ENCODE measurements at places on chromosomes 12 and 14.
A peak's percentile ranks its signal among the peaks of the same experiment; 100 is the strongest.

DNA sequence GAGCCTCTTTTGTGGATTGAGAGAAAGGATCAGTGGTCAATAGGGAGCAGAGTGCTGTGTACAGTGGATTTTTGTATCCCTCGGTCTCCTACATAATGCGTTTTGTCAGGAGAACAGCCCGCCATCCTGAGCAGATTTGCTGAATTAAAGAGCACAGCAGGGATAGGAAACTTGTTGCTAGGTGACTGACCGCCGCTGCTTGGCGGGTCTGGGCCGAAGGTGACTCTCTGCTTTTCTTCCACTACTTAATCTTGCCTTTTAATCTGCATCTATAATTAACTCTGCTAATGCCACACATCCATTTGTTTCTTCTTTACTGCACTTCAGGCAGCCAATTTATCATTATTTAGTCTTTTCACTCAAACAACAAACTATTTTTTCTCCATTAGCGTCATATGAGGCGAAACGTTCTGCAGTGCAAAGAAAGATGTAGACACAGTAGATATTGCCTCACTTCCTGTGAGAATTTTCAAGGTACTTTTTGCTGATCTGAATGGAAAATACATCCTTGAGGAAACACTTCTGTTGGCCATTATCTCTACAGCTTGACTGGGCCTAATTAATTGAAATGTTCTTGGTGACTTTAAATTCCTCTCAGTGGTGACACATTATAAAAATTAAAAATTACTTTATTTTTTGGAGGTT is 108.0 kb downstream of the PPM1A start:
- no peaks in the 10 kb centered on the region for H3K36me3 ChIP-seq
- no peak overlapping the region for H3K27ac ChIP-seq
- no peaks in the 10 kb centered on the region for H3K4me1 ChIP-seq
- H3K4me3 ChIP-seq, result no peak overlapping the region
- H3K27me3 ChIP-seq, result no peaks in the 10 kb centered on the region

- H3K27me3 ChIP-seq, result no peaks in the 10 kb centered on the region
- H3K4me3 ChIP-seq, result peak within 1 kb of the TSS; percentile 66
- H3K27ac ChIP-seq, result peak within 1 kb of the TSS; percentile 93
These were observed at the start of gene MLH3 for GRCh38 chr14:75050852-75051555. Gene MLH3 (minus strand): TSS chr14:75051467. CDS start chr14:75049655, 1,812 bp downstream.

DNA sequence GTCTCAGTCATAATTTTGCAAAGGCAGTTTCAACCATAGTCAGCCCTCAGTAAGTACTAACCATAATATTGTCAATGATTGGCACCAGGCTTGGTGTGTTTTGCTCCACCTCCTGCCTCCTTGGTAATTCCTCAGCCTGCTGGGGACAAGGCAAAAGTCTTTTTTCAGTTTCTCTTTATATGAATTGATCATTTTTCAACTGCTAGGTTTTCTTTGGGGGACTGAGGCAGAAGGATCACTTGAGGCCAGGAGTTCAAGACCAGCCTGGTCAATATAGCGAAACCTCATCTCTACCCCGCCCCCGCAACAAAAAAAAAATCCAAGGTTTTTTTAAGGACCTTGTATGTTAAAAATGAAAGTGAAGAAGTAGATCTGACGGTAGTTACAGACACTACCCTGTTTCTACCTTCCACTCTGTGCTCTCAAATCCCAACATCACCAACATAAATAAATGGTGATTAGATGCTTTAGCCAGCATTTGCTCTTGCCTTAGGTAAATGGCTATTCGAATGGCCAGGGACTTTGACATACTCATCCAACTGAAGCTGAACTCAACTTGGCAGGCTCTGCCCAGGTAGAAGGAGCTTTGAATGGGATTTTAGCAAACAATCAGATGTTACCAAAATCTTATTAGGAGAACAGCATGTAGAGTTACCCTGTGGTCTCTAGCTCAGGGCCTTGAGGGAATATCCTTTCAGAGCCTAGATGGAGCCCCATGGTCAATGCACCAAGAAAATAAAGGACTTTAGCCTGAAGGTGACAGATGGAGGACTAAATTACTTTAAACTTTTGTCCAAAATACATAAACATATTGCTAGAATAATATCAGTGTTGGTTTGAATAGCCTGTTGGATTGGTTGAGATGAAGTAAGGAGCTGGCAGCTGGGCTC is 126.9 kb upstream of the AMIGO2 start:
- no peak for DNase-seq
- H3K36me3 ChIP-seq, result no peaks in the 10 kb centered on the region
- no peak overlapping the region for H3K27ac ChIP-seq
- H3K27me3 ChIP-seq, result no peaks in the 10 kb centered on the region

DNA sequence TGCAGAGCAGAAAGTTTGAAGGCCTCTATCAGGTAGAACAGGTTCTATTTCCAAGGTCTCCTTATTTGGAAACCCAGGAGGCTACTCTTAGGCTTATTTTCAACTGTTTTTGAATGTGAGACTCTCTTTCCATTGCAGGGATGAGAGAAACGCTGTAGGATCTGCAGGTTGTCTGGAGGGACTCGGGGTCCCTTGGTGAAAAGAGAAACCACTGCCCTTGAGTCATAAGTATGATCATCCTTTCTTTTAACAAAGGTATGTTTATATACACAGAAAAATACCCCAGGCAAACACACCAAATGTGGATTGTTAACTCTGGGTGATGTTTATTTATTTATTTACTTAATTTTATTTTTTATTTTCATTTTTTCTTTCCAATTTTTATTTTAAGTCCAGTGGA is 57.8 kb upstream of the MAX start:
- H3K27ac ChIP-seq, result no peak overlapping the region
- H3K36me3 ChIP-seq, result no peaks in the 10 kb centered on the region
- H3K27me3 ChIP-seq, result no peaks in the 10 kb centered on the region

DNA sequence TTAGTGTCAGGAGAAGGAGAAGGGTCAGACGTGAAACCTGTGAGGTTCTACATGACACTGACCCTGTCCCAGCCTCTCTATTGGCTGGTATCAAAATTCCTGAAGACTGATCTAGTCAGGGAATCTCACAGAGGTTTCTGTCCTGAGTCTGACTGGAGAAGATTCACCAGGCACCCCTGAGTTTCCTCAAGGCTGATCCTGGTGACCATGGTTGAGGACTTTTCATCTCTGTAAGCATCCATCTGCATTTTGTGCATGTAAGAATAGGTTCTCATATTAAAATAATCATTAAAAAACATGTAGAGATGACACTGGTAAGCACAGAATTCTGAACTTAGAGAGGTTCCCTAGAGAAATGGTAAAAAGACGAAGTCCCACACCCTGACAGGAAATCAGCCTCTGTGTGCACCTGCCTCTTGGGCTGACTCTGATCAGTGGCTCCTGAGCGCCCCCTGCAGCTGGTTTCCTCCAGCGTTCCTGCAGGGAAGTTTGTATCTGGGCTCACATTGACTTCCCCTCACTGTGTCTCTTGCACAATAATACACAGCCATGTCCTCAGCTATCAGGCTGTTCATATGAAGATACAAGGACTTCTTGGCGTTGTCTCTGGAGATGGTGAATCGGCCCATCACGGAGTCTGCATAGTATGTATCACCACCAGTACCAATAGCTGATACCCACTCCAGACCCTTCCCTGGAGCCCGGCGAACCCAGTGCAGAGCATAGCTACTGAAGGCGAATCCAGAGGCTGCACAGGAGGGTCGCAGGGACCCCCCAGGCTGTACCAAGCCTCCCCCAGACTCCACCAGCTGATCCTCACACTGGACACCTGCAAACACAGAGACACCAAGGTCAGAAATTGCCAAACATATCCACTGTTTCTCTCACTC is 991.9 kb downstream of the TMEM121 start:
- no peaks in the 10 kb centered on the region for H3K36me3 ChIP-seq
- no peaks in the 10 kb centered on the region for H3K27me3 ChIP-seq
- no peak overlapping the region for H3K4me3 ChIP-seq
- H3K27ac ChIP-seq, result no peak overlapping the region
- H3K4me1 ChIP-seq, result no peaks in the 10 kb centered on the region
- no peak for DNase-seq

GRCh38 chr14:28765831-28766468 is 637 bp upstream of the FOXG1 start:
- peak; percentile 77 for DNase-seq
- no peak overlapping the region for H3K4me3 ChIP-seq
- peaks cover 77% of the 10 kb centered on the region for H3K27me3 ChIP-seq
- H3K36me3 ChIP-seq, result no peaks in the 10 kb centered on the region

DNA sequence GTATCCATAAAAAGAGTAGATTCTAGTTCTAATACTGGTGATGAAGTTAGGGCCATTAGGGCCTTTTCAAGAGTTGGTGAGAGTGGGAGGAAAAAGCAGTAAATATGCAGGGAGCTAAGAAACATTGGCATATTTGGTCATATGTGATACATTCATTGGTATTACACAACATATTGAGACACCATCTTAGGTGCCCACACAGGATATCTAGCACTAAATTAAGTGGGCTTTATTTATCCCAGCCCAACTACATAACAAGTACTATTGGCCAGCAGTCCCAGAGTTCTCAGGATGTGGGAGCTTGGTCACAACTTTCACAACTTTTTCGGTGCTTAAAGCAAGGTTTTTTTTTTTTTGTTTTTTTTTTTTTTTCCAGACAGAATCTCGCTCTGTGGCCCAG is 2.0 kb upstream of the ING4 start:
- no peak overlapping the region for H3K4me3 ChIP-seq
- peaks cover 7% of the 10 kb centered on the region for H3K4me1 ChIP-seq
- DNase-seq, result no peak
- no peak overlapping the region for H3K27ac ChIP-seq

- H3K4me1 ChIP-seq, result no peaks in the 10 kb centered on the region
- no peaks in the 10 kb centered on the region for H3K27me3 ChIP-seq
- no peaks in the 10 kb centered on the region for H3K36me3 ChIP-seq
- no peak overlapping the region for H3K4me3 ChIP-seq
These were observed 243.1 kb downstream of the BCAT1 start for GRCh38 chr12:24705741-24706358.

DNA sequence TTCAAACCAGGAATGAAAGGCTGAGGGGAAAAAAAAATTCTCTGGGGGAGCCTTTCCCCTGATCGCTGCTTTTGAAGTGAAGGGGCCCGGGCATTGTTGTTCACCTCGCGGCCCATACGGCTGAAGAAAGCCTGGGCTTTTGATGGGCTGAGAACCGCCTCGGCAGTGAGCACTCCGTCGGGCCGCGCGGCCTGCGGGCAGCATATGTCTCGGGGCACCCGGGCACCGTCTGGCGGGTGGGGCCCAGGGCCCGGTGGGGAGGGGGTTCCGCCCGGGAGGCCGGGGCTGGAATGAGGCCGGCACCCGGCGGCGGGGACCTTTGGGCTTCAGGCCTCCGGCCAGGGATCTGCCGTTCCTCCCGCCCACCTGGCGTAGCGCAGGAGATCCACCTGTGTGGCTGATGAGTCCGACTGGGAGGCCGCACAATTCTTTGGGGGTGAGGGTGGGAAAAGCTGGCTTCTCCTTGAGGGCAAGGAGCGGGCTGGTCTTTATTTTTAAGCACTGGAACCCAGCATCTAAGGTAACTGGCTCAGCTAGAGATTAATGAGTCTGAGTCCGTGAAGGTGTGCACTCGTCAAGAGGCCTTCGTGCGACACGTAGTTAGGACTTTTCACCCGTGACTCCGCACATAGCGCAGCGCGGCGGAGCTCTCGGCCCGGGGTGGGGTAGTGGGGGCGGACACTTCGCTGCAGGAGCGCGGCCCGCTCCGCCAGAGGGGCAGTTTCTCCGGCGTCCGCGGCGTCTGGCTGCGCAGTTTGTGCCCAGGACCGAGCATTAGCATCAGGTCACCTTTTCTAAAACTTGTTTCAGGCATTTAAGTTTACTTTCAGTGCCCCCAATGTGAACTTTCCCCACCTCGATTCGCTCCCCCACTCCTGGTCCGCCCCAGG is 10.6 kb downstream of the FOXA1 start:
- H3K27ac ChIP-seq, result no peak overlapping the region
- H3K4me1 ChIP-seq, result no peaks in the 10 kb centered on the region
- H3K4me3 ChIP-seq, result no peak overlapping the region
- DNase-seq, result peak; percentile 27
- no peaks in the 10 kb centered on the region for H3K36me3 ChIP-seq

- no peak overlapping the region for H3K27ac ChIP-seq
- no peak overlapping the region for H3K4me3 ChIP-seq
- DNase-seq, result no peak
- no peaks in the 10 kb centered on the region for H3K36me3 ChIP-seq
- H3K27me3 ChIP-seq, result no peaks in the 10 kb centered on the region
- H3K4me1 ChIP-seq, result no peaks in the 10 kb centered on the region
These were observed 29.1 kb upstream of the KCNK10 start for GRCh38 chr14:88351966-88352691.

GRCh38 chr12:124492879-124493808 is 74.3 kb downstream of the NCOR2 start:
- no peaks in the 10 kb centered on the region for H3K36me3 ChIP-seq
- DNase-seq, result no peak
- H3K4me1 ChIP-seq, result no peaks in the 10 kb centered on the region
- no peak overlapping the region for H3K27ac ChIP-seq

GRCh38 chr14:66078006-66078405 is 408.2 kb upstream of the CCDC196 start:
- no peak overlapping the region for H3K27ac ChIP-seq
- H3K4me3 ChIP-seq, result no peak overlapping the region
- no peaks in the 10 kb centered on the region for H3K4me1 ChIP-seq
- no peaks in the 10 kb centered on the region for H3K27me3 ChIP-seq
- DNase-seq, result no peak
- H3K36me3 ChIP-seq, result no peaks in the 10 kb centered on the region

DNA sequence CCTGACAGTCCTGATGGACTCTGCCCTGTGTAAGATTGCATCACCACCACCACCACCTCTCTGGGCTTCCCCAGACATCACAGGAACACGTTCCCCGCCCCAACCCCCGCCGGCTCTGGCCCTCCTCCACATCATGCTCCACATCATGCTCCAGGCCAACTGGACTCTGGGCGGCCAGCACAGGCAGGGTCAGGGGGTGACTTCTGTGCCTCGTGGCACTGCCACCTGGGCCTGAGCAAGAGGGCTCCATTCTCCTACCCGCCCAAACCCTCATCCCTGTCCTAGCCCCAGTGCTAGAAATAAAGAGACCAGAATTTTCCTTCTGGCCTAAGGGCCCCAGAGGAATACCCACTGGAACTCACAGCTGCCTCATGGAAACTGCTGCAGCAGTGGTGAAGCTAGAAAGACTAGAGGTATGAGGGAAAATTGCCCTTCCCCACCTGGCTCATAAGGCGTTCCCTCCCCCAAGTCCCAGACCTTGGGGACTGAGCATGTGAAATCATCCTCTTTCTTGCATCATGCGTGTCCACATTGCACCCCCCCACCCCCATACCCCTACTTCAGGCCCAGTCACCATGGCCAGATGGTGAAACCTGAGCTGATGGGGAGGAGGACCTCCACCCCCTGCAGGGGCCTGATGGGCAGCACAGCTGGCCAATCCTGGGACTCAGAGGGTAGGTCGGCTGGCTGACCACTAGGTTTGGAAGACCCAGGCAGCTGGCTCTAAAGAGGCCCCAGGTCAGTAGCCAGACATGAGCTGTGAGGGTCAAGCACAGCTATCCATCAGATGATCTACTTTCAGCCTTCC is at the start of gene INHBE:
INHBE (plus strand) TSS at position 742 of the 808 bp plus-strand sequence. CDS start 230 bp downstream, outside the sequence.
- peak; percentile 74 for DNase-seq
- no peak within 1 kb of the TSS for H3K4me3 ChIP-seq
- no peaks in the 10 kb centered on the region for H3K36me3 ChIP-seq

GRCh38 chr14:105440992-105441391 is 21.4 kb downstream of the MTA1 start:
- H3K4me1 ChIP-seq, result no peaks in the 10 kb centered on the region
- H3K27ac ChIP-seq, result no peak overlapping the region
- peaks cover 2% of the 10 kb centered on the region for H3K36me3 ChIP-seq
- no peak for DNase-seq
- H3K4me3 ChIP-seq, result no peak overlapping the region

- no peaks in the 10 kb centered on the region for H3K27me3 ChIP-seq
- H3K4me1 ChIP-seq, result peaks cover 4% of the 10 kb centered on the region
These were observed 16.8 kb downstream of the FLVCR2 start for GRCh38 chr14:75595226-75595625.
